ENCODE measurements at places on chromosomes 3 and 15. TPM values are rescaled to one million over a fixed set of nuclear protein-coding genes. Genes with fewer than 3 reads are reported as not detected.

VPS13C gene
- 78.4 TPM for total RNA-seq

JMJD7 gene
- total RNA-seq, result 2.3 TPM

ANKRD34C gene
- total RNA-seq, result not detected

CAND2 gene
- total RNA-seq, result 3.2 TPM

MST1R gene
- 0.30 TPM for total RNA-seq

All from smooth muscle cell of the umbilical artery (primary cell).